Stimulated activated CD4-positive, alpha-beta T cell treated with anti-CD3 and anti-CD28 coated beads, Interleukin-1b, Interleukin-23, amount 100 ng/mL, for 1 hour (primary cell): ENCODE measurements at places on chromosomes 6 and 20.

DNA sequence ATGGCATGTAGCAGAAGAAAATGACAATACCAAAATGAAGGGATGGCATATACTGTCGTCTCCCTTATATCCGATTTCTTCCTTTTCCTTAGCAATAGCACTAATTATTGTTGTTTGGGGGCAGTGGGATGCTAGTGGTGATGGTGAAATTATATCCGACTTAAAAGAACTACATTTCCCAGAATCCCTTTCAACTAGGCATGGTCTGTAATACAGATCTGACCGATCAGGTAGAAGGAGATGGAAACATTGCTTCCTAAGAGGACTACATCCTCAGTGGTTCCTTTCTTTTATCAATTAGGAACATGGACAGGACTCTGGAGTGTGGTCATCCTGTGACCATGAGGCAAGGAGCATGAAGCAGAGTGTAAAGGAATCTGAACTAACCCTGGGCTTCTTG lies 532.6 kb downstream of the CBLN4 start:
- no peak for DNase-seq

DNA sequence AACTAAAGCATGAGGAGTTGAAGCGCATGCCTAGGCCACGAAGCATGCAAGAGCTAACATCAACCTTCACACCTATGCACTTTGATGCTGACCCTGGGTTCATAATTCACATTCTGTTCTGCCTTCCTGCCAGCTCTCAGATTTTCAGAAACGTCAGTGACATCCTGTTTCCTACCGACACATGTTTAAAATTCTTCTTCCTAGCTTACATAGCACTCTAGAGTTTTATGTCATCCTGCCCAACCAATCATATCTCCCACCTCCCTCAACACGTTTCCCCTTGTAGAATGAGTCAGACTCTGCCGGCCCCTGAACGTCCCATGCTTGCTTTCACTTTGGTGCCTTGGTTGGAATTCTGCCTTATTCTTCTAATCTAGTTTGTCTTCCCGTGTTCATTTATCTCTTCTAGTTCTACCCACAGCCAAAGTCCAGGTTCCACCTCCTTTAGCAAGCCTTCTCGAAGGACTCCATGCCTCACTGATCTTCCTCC lies 97.2 kb upstream of the MAP7 start:
- DNase-seq, result no peak

GRCh38 chr6:33567836-33568235 lies 12.2 kb downstream of the BAK1 start:
- DNase-seq, result no peak

DNA sequence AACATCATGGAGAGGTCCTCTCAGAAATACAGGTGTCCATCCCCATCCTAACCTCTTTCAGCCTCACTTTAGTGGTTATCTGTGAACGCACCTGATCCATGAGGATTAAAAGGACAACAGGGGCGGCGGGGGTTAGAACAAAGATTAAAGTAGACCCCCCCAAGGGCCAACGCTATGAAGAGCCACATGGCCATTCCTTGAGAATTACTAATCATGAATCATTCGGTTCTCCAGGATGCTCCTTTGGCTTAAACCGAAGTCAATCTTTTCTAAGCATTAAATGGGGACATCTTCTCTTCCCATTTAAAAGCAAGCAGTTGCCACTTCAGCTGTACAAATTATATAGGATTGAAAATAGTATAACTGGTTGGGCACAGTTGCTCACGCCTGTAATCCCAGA lies 212.4 kb downstream of the GMPR start:
- no peak for DNase-seq
